ENCODE measurements at places on chromosomes 5 and 9. TPM values are rescaled to one million over a fixed set of nuclear protein-coding genes. Genes with fewer than 3 reads are reported as not detected.

Gene SELENOP
- polyA plus RNA-seq, result 204 TPM

Gene IER5L
- polyA plus RNA-seq, result 0.89 TPM

Gene ENTPD8
- 15.9 TPM for polyA plus RNA-seq

Gene MEGF10
- polyA plus RNA-seq, result 0.35 TPM

Gene ARID3C
- 0.04 TPM for polyA plus RNA-seq

Data from small intestine (tissue), 16 donors.